ENCODE measurements at places on chromosomes 11 and 22. TPM values are rescaled to one million over a fixed set of nuclear protein-coding genes. Genes with fewer than 3 reads are reported as not detected.

C11orf16 gene
- not detected for total RNA-seq

DNA sequence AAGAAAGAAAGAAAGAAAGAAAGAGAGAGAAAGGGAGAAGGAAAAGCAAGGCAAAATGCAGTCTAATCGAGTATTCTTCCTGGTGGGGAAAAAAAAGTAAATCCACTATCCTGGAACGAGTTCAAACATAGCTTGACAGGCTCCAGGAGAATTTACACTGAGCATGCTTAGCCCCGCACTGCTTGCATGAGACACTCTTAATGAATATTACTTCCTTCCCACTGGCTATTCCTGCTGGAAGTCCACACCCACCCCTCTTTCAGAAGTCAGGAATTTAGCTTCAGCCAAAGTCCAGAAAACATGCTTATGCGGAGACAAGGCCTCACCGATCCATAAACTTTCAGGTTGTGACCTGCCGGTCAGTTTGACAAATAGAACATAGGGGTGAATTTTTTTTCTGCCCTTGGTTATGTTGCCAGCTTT is 251.8 kb upstream of the BLID start:
- DNase-seq, result no peak

- peak; percentile 73 for DNase-seq
These were observed 3.5 kb downstream of the CBX7 start for GRCh38 chr22:39148727-39149535.

DNA sequence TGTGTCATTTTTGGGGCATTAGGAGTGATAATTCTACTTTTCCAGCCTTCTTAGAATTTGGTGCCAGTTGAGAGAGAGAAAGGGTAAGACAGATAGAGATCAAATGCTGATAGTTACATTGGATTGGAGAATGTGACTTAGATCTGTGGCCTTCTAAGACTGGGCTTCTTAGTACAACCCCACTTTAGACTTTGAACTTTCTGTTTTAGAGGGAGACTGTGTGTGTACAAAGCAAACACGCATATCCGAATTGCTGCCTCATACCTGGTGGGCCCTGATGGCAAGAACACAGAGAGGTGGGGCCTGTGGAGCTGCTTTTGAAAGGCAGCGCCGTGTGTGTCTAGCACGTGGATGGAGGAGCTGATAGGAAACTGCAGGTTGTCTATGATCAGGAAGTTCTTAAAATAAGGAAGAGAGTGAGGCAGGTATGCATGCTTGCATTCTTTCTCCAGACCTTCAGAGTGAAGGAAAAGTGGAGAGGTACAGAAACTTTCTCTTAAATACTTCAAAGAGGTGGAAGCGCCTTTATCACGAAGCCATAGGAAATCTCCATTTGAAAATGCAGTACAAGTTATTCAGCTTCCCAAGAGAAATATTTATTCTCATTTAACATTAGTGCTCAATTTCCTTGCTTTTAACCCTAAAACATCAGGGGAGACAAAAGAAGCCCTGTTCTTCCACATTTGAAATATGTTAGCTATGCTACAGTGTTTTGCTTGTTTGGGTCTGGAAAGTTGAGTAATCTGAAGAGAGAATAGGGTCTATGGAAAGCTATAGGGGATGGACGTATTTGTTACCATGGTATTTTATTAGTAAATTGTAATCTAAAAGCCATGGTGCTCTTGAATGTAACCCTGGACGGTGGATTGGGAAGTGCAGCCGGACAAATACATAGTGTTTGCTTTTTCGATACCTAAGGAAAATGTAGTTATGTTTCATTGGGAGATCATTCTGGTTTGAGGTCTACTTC is 13.7 kb downstream of the PDHX start:
- DNase-seq, result no peak

- no peak for DNase-seq
These were observed 26.7 kb downstream of the UPB1 start for GRCh38 chr22:24521791-24522245.

- no peak for DNase-seq
These were observed 29.6 kb downstream of the EHF start for GRCh38 chr11:34650528-34650927.

GRCh38 chr11:12815931-12816494 is 141.8 kb downstream of the TEAD1 start:
- no peak for DNase-seq

All from Right ventricle myocardium superior (tissue), 1 donor.